ENCODE measurements at places on chromosomes 5 and 9. TPM values are rescaled to one million over a fixed set of nuclear protein-coding genes. Genes with fewer than 3 reads are reported as not detected.
A peak's percentile ranks its signal among the peaks of the same experiment; 100 is the strongest.

GRCh38 chr9:133768371-133768858 lies 30.3 kb upstream of the SARDH start:
- H3K4me3 ChIP-seq: no peak overlapping the region
- no peaks in the 10 kb centered on the region for H3K27me3 ChIP-seq
- no peak for DNase-seq
- H3K4me1 ChIP-seq: no peaks in the 10 kb centered on the region

DNA sequence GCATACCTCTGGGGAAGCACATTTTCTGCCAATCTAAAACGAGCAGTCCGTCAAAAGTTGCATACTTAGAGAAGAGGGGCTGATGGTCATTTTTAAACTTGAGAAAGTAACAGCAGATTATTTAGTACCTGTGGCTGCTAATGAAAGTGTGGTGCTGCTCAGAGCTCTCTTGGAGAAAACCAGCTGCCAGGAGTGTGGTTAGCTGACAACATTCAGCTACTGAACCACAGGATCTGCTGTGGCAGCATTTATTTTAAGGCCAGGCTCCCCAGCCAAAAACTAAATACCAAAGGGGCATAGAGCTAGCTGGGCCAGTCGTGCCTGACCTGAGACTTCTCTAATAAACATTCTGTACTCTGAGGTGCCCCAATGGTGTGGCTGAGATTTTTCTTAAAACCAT lies 203.6 kb downstream of the EDIL3 start:
- H3K4me1 ChIP-seq: no peaks in the 10 kb centered on the region
- H3K4me3 ChIP-seq: no peak overlapping the region
- DNase-seq: no peak
- no peak overlapping the region for H3K27ac ChIP-seq

SLC4A9 gene
- total RNA-seq: not detected

GRCh38 chr9:93225892-93226291 lies 42.0 kb downstream of the WNK2 start:
- no peaks in the 10 kb centered on the region for H3K36me3 ChIP-seq
- H3K4me1 ChIP-seq: peaks cover 11% of the 10 kb centered on the region
- H3K27me3 ChIP-seq: peaks cover 27% of the 10 kb centered on the region

- H3K36me3 ChIP-seq: no peaks in the 10 kb centered on the region
- no peaks in the 10 kb centered on the region for H3K27me3 ChIP-seq
- H3K27ac ChIP-seq: no peak overlapping the region
- H3K4me1 ChIP-seq: no peaks in the 10 kb centered on the region
These were observed 674.4 kb downstream of the PRR16 start for GRCh38 chr5:121138495-121138907.

DNA sequence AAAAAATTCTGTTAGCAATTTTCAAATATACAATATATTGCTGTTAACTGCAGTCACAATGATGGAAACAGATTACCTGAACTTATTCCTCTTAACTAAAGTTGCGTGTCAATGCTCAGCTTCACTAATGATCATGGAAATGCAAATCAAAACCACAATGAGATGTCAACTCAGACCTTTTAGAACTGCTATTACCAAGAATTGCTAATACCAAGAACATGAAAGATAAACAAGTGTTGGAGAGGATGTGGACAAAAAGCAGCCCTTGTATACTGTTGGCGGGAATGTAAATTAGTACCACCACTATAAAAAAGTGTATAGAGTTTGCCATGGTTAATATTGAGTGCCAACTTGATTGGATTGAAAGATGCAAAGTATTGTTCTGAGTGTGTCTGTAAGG lies 1409.7 kb upstream of the CDH18 start:
- H3K4me3 ChIP-seq: no peak overlapping the region
- no peaks in the 10 kb centered on the region for H3K4me1 ChIP-seq

DNA sequence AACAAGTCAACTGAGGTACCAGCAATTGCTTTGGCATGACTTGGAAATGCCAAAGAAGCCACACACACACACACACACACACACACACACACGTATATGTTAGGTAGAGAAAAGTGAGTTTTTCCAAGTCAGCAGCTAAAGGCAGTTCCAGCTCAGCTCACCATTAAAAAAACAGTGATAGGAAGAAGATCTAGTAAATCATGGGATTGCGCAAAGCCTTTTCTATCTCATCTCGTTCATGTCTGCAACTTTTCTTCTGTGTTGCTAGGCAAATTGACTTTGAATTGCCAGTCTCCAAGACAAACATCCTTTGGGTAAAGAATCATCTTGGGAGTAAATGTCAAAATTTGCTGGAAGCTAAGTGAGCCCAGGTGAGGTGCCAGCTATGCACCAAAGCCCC lies 500.1 kb downstream of the ENC1 start:
- H3K4me1 ChIP-seq: no peaks in the 10 kb centered on the region
- no peaks in the 10 kb centered on the region for H3K27me3 ChIP-seq
- H3K27ac ChIP-seq: no peak overlapping the region
- no peak overlapping the region for H3K4me3 ChIP-seq
- no peaks in the 10 kb centered on the region for H3K36me3 ChIP-seq

- no peak overlapping the region for H3K27ac ChIP-seq
- DNase-seq: no peak
- H3K4me3 ChIP-seq: no peak overlapping the region
- peaks cover 16% of the 10 kb centered on the region for H3K27me3 ChIP-seq
- H3K4me1 ChIP-seq: peaks cover 10% of the 10 kb centered on the region
These were observed 69.4 kb downstream of the C9orf50 start for GRCh38 chr9:129551393-129551973.

DNA sequence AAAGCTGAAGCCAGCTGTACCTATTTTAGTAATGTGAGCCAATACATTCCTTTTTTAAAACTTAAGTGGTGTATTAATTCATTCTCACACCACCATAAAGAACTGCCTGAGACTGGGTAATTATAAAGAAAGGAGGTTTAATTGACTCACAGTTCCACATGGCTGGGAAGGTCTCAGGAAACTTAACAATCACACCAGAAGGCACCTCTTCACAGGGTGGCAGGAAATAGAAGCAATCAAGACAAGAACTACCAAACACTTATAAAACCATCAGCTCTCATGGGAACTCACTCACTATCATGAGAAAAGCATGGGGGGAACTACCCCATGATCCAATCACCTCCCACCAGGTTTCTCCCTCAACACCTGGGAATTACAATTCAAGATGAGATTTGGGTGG lies 21.0 kb downstream of the ESM1 start:
- no peaks in the 10 kb centered on the region for H3K4me1 ChIP-seq
- DNase-seq: no peak
- H3K27ac ChIP-seq: no peak overlapping the region
- no peaks in the 10 kb centered on the region for H3K27me3 ChIP-seq
- no peak overlapping the region for H3K4me3 ChIP-seq

SPINK5 gene
- total RNA-seq: not detected

CD72 gene
- 27.0 TPM for total RNA-seq

DNA sequence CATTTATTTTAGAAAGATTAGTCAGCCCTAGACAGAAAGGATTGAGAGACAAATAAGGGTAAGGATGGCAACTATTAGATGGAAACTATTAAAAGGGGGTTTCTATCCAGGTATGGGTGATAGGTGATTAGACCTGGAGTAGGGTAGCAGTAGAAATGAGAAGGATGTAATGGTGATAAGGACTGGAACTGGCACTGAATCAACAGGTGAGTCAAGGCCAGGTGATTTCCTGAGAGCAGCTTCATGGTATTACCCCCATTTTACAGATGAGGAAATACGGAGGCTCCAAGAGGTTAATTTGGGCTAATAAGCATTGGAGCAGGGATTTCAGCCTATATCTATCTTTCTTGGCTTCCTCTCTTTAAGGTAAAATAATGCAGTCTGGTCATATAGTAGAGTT lies 55.7 kb downstream of the CAST start:
- peaks cover 10% of the 10 kb centered on the region for H3K36me3 ChIP-seq
- H3K4me1 ChIP-seq: peaks cover 25% of the 10 kb centered on the region
- H3K4me3 ChIP-seq: no peak overlapping the region

GRCh38 chr9:78695519-78695918 lies 398.6 kb downstream of the PSAT1 start:
- DNase-seq: no peak
- no peaks in the 10 kb centered on the region for H3K27me3 ChIP-seq
- no peaks in the 10 kb centered on the region for H3K4me1 ChIP-seq
- no peak overlapping the region for H3K27ac ChIP-seq

DNA sequence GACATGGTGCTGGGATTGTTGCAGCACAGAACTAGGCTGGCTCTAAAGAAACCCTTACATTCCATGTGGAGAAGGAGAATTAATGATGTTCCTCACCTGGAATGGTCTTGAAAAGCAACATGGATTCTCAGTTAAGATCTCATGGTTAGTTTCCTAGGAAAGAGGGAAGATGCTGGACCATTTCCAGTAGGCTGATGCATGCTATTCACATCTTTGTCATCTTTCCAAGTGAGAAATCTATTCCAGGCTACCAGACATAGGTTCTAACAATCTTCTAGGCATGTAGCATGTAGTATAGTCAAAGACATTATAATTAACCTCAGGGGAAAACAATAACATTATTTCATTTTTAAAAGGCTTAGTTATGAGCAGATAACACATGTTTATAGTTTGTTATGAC lies 44.3 kb downstream of the TMEM252 start:
- no peak for DNase-seq
- no peaks in the 10 kb centered on the region for H3K36me3 ChIP-seq
- H3K4me1 ChIP-seq: peaks cover 3% of the 10 kb centered on the region
- no peak overlapping the region for H3K4me3 ChIP-seq
- H3K27me3 ChIP-seq: no peaks in the 10 kb centered on the region

DNA sequence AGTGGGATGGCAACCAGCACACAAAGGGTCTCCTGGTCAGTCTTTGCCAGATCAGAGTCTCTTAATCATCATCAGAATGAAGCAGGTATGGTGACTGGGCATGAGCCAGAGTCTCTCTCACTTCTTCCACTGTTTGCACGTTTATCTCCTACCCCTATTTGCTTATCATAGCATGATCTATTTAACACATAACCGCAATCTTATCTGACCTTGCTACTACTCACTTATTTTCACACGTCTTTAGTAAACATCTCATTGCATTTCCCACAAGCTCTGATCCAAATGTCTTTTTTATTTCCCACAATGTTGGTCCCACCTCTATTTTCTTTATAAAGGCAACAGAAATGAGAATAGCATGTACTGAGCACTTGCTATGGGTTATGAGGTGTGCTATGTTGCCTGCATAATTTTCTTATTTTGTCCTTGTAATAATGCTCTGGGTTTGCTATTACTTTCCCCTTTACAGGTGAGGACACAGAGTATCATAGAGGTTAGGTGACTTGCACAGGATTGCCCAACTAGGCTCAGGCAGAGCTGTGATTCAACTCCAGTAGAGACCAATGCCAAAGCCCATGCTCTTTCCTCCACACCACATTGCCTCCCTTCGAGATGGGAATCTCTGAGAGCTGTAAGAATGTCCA lies 39.7 kb upstream of the IL7R start:
- no peaks in the 10 kb centered on the region for H3K36me3 ChIP-seq
- H3K4me3 ChIP-seq: no peak overlapping the region
- H3K27ac ChIP-seq: peak overlapping the region; percentile 53
- DNase-seq: peak; percentile 63
- peaks cover 20% of the 10 kb centered on the region for H3K4me1 ChIP-seq

- H3K27ac ChIP-seq: peak overlapping the region; percentile 78
- H3K27me3 ChIP-seq: no peaks in the 10 kb centered on the region
- no peak overlapping the region for H3K4me3 ChIP-seq
- peaks cover 31% of the 10 kb centered on the region for H3K36me3 ChIP-seq
These were observed 10.0 kb downstream of the TCF7 start for GRCh38 chr5:134124289-134125038.

GRXCR2 gene
- not detected for total RNA-seq

DNA sequence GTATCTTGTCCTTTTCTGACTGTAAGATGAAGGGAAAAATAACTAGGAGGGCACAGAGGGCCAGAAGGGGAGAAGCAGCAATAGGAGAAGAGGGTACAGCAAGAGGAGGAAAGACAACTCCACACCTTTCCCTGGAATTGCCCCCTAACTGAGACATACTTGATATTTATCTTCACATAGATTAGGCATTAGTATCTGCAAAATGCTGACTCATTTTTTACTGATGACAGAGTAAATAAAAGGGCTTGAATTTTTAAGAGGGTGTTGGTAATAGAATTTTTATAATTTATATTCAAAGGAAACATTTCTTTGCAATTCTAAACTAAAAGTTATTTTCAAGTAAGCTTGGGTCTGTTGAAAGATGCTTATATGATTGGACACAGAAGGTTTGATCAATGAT lies 86.8 kb upstream of the PRRC1 start:
- no peaks in the 10 kb centered on the region for H3K27me3 ChIP-seq
- H3K4me3 ChIP-seq: no peak overlapping the region
- no peaks in the 10 kb centered on the region for H3K36me3 ChIP-seq
- H3K4me1 ChIP-seq: no peaks in the 10 kb centered on the region
- no peak for DNase-seq
- H3K27ac ChIP-seq: no peak overlapping the region

CBY3 gene
- not detected for total RNA-seq

DNA sequence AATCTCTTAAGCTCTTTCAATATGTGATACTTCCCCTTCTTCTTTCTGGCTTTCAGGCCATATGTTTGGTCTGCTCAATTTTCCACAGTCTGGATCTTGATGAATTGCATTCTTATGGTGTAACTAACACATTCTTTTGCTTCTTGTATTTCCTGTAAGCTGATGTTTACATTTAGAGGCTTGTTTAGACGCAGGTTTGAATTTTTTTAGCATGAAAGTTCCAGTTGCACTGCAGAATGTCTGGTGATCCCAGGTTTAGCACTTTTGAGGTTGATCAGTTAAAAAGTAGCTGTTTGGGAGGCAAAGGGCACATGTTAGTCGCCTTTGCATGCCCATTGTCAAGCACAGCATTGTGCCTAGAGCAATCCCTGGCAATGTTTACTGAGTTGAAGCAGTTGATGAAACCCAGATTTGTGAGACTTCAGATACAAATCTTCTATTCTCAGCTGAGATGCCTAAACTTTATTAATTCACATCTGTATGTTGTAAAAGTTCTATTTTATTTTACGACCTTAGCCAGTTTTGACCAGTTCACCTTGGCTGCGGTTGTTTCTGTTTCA lies 59.6 kb upstream of the SPATA31C2 start:
- no peaks in the 10 kb centered on the region for H3K36me3 ChIP-seq
- peaks cover 2% of the 10 kb centered on the region for H3K27me3 ChIP-seq
- H3K4me3 ChIP-seq: no peak overlapping the region
- no peaks in the 10 kb centered on the region for H3K4me1 ChIP-seq
- no peak overlapping the region for H3K27ac ChIP-seq

GFRA3 gene
- total RNA-seq: not detected

DNA sequence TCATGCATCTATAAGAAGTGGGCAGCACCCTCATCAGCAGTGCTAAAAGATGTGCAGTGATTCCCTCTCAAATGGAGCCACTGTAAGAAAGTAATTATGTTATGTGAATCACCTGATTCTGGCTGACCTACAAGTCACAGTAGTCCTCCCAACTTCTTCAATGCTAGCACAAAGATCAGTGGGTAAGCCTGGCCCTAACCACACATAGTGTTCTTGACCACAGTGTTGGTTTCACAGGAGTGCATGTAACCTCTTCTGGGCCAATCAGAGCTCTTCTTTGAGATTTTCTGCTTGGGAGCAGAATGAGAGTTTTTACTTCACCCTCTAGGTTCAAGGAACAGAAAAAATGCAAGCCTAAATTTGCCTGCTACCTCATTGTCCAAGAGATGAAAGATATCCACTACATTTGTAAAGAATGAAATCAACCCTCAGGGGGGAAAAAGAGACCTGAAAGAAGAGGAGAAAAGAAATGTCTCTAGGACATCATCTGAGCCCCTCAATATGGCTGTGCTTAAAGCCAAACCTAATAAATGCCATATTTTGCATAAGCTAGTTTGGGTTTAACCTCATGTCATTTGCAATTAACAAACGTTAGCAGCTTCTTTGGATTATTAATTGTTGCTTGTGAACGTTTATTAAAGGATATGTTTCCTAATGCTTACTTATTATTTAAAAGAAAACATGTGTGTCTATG lies 65.3 kb upstream of the ADRB2 start:
- H3K4me3 ChIP-seq: no peak overlapping the region
- H3K27me3 ChIP-seq: no peaks in the 10 kb centered on the region
- no peak overlapping the region for H3K27ac ChIP-seq
- DNase-seq: peak; percentile 7

Data from natural killer cell (primary cell).